ENCODE measurements at places on chromosomes 16 and 17. TPM values are rescaled to one million over a fixed set of nuclear protein-coding genes. Genes with fewer than 3 reads are reported as not detected.

The GRB2 gene
- polyA plus RNA-seq = 63.8 TPM

The KRTAP9-4 gene
- not detected for polyA plus RNA-seq

The CCL4L2 gene
- polyA plus RNA-seq = not detected

DNA sequence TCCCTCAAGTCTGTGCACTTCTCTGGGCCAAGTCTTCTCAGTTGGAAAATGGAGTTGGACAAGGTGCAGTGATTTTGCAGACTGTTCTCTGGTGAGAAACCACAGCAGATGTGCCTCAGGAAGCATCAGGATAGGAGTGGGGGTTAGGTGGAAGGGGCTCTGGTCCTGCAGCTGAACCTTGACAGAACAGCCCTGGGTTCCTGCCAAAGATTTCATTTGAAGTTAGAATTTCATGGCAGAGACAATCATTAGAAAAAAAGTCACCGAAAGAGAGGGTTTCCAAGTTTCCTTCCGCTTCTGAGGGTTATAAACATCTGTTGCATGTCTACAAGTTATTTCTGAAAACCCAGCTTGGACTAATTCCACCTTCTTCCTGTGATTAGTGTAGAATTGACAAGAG, 80.4 kb upstream of the IRX3 start:
- no peak for DNase-seq

- DNase-seq = no peak
Observed at GRCh38 chr17:36727577-36727976, 126.2 kb downstream of the MRM1 start.

GRCh38 chr17:488993-489757, 136.6 kb upstream of the RPH3AL start:
- no peak for DNase-seq

DNA sequence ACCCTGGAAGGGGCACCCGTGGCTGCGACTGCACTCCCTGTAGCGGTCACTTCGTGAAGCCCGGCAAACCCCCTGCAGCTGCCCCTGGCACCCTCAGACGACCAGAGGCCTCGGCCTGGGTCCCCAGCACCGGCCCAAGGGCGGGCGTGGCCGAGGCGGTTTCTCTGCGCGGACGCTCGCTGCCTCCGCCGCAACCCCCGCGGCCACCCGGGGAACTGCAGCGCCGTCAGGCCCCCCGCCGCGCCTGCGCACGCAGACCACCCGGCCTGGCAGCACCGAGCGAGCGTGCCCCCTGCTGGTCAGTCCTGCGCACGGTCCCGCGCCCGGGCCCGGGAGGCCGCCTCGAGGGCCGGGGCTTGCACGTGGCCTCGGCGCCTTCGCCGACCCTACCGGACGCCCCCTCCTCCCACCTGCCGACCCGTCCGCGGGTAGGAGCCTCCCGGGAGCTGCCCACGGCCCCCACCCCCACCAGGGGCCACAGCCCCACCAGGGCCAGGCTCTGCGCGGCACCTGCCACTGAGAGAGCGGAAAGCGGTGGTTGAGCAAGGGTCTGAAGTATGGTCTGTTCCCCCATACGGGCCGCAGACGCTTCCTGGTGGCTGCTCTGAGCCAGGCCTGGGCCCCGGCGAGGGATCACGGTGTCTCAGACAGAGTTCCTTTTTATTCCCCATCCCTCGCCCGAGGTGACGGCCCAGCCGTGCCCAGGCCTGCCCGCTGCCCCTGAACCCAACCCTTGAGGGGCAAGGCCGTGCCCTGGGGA, 11.5 kb upstream of the HS3ST6 start:
- peak; percentile 32 for DNase-seq

- no peak for DNase-seq
Observed at GRCh38 chr16:80380514-80380913, 160.3 kb upstream of the DYNLRB2 start.

DNA sequence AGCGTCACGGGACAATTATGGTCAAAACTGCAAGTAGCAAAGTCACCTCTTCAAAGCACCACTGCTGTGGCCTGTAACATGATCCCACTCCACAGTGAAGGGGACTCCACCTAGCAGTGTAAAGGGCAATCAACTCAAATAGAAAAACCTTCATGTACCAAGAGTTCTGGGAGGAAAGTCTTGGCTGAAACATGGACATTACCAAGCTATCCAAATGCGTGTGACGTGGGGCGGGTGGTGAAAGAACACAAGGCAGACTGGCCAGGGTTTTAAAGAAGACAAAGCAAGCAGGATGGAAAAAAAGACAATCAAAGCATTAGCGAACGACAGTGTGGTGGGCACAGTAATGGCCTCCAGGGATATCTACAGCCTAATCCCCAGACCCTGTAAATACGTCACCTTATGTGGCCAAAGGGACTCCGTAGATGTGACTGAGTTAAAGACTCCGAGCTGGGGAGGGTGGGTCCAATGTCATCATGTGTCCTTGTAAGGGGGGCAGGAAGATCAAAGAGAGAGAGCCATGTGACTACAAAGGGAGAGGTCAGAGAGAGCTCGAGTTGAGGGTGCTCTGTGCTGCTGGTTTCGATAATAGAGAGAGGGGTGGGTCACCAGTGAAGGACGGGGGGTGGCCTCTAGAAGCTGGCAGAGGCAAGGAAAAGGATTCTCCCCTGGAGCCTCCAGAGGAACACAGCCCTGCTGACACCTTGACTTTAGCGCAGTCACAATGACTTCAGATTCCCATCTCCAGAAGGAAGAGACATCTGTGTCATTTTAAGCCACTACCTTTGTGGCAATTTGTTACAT, 6.0 kb downstream of the HSDL1 start:
- DNase-seq = no peak

GRCh38 chr16:46658925-46659324, 30.1 kb downstream of the VPS35 start:
- DNase-seq = no peak

- no peak for DNase-seq
Observed at GRCh38 chr16:2787406-2787805, at the start of gene PRSS33. Gene PRSS33 (minus strand): TSS chr16:2787560. CDS start chr16:2786547, 1,013 bp downstream.

Measured in AG04450 (cell line).